Fibroblast of lung (primary cell): ENCODE measurements at places on chromosomes 4 and X. TPM values are rescaled to one million over a fixed set of nuclear protein-coding genes. Genes with fewer than 3 reads are reported as not detected.

GRCh38 chrX:85378461-85378860, 1.0 kb downstream of the POF1B start:
- no peaks in the 10 kb centered on the region for H3K4me1 ChIP-seq
- no peaks in the 10 kb centered on the region for H3K27me3 ChIP-seq
- DNase-seq: no peak
- H3K36me3 ChIP-seq: no peaks in the 10 kb centered on the region

The CXCL5 gene
- total RNA-seq: 0.66 and 0.77 TPM in 2 replicates

The POLN gene
- total RNA-seq: 4.9 and 5.6 TPM in 2 replicates

DNA sequence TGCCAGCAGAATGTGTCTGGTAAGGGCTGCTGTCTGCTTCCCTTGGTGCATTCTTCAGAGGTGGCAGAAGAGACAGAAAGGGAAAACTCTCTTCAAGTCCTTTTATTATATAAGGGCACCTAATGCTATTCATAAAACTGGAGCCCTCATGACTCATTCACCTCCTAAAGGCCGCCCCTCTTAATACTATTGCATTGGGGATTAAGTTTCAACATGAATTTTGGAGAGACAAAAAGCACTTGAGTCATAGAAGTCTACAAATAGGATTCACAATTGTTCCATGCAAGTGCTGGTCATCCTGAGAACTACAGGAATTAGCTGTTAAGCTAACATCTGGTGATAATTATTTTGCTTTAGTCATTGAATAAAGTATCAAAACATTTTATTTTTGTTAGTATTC, 349.5 kb downstream of the HS3ST1 start:
- H3K36me3 ChIP-seq: no peaks in the 10 kb centered on the region
- DNase-seq: no peak
- no peak overlapping the region for H3K4me3 ChIP-seq
- no peaks in the 10 kb centered on the region for H3K4me1 ChIP-seq

GRCh38 chr4:88722276-88722780, 24.7 kb upstream of the NAP1L5 start:
- H3K27me3 ChIP-seq: no peaks in the 10 kb centered on the region
- H3K4me1 ChIP-seq: peaks cover 7% of the 10 kb centered on the region
- no peak for DNase-seq
- no peak overlapping the region for H3K4me3 ChIP-seq
- peaks cover 4% of the 10 kb centered on the region for H3K36me3 ChIP-seq

- H3K4me1 ChIP-seq: peaks cover 5% of the 10 kb centered on the region
- peak overlapping the region; percentile 92 for H3K4me3 ChIP-seq
- H3K27me3 ChIP-seq: no peaks in the 10 kb centered on the region
- peaks cover 3% of the 10 kb centered on the region for H3K36me3 ChIP-seq
Observed at GRCh38 chr4:80070880-80071603, 2.0 kb downstream of the ANTXR2 start.

The IL1RAPL1 gene
- total RNA-seq: 0.26 and 2.8 TPM in 2 replicates

The ENPEP gene
- total RNA-seq: 0.51 TPM in 1 of 2 replicates, not detected in the other

The ANOS1 gene
- under 0.01 TPM in 2 replicates for total RNA-seq

GRCh38 chr4:90542216-90542615, 415.0 kb downstream of the CCSER1 start:
- no peaks in the 10 kb centered on the region for H3K4me1 ChIP-seq
- H3K27ac ChIP-seq: no peak overlapping the region
- H3K36me3 ChIP-seq: no peaks in the 10 kb centered on the region
- no peak for DNase-seq
- H3K4me3 ChIP-seq: no peak overlapping the region

GRCh38 chr4:144294211-144294610, 153.7 kb upstream of the GYPA start:
- no peaks in the 10 kb centered on the region for H3K27me3 ChIP-seq
- H3K4me1 ChIP-seq: no peaks in the 10 kb centered on the region
- H3K4me3 ChIP-seq: no peak overlapping the region
- H3K36me3 ChIP-seq: no peaks in the 10 kb centered on the region

DNA sequence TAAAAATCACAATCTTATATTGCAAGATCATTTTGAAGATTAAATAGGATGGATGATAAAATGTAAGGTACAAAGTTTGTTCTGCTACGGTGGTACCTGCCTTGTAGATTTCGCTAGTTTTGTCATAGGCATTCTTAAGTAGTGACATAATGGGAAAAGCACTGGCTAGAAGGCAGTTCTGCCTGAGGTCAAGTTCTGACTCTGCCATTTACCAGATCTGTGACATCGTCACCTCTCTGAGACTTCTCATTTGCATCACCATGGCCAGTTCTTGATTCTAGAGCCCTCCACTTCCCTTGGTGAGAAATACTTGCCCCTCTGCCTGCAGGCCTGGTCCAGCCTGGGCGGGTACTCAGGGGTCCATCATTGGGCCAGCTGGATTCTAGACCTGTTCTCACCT, 85.2 kb downstream of the HS3ST1 start:
- no peak overlapping the region for H3K27ac ChIP-seq
- H3K4me1 ChIP-seq: no peaks in the 10 kb centered on the region
- DNase-seq: no peak
- no peaks in the 10 kb centered on the region for H3K36me3 ChIP-seq
- H3K4me3 ChIP-seq: no peak overlapping the region
- H3K27me3 ChIP-seq: no peaks in the 10 kb centered on the region

DNA sequence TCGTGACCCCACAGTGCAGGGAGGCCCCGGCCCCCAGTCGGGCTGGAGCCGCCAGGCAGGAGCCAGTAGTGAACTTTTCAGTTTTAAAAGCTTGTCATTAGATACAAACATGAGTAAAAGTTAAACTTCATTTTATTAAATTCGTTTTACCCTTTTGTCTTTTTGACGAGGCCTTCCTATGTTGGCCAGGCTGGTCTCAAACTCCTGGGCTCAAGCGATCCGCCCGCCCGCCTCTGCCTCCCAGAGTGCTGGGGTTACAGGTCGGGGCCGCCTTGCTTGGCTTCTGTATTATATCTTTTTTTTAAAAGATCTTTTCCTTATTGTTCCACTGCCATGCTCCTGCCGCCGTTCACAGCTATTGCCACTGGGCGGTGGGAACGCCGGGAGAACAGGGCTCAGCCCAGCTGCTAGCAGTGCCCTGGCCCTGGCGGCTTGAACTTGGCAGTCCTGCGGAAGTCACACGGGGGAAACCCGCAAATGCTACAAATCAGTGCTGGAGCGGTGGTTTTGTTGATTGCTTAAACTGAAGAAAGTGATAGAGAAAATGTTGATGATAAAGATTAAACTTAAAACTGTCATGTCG, 968 bp upstream of the NELFA start:
- no peaks in the 10 kb centered on the region for H3K27me3 ChIP-seq
- H3K4me3 ChIP-seq: peak overlapping the region; percentile 96
- peak overlapping the region; percentile 33 for H3K27ac ChIP-seq
- peak; percentile 53 for DNase-seq
- no peaks in the 10 kb centered on the region for H3K4me1 ChIP-seq

DNA sequence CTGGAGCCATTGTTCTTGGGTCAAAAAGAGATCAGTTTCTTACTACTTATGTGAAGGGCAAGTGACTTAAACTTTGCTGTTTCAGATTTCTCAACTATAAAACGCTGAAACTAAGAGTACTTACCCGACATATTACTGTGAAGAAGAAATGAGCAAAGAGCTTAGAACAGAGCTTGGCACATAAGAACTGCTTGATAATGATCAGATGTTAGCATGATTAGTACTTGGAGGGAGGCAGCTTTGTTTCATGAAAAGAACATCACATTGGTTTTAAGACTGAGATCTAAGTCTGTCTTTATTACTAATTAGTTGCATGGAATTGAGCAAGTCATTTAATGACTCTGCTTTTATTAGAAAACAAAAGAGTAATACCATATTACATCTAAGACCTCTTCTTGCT, 169.1 kb downstream of the ARHGAP24 start:
- H3K36me3 ChIP-seq: no peaks in the 10 kb centered on the region
- no peaks in the 10 kb centered on the region for H3K4me1 ChIP-seq
- no peak overlapping the region for H3K4me3 ChIP-seq
- no peak overlapping the region for H3K27ac ChIP-seq
- DNase-seq: no peak

DNA sequence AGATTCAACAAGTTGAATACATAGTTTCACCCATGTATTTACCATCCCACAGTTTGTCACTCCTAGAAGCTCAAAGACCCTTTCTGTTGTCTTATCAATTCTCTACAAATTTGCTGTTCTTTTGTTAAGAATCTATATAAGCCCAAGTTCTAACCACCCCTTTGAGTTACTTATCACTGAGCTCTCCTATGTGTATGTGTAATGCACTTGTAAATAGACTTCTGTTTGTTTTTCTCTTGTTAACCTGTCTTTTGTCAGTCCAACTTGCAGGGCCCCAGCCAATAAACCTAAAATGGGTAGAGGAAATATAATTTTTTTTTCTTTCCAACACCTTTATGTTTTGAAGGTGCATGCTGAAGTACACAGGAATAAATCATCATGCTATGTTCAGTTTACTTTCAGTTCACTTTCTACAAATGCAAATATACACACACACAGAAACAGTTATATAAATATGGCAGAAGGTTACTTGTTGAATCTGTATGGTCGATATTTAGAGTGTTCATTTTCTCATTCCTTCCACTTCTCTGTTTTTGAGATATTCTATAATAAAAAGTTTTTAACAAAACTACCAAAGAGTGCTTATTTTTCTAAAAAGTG, 22.3 kb upstream of the CLOCK start:
- no peak overlapping the region for H3K4me3 ChIP-seq
- no peak overlapping the region for H3K27ac ChIP-seq
- H3K36me3 ChIP-seq: no peaks in the 10 kb centered on the region

- no peaks in the 10 kb centered on the region for H3K27me3 ChIP-seq
- no peaks in the 10 kb centered on the region for H3K4me1 ChIP-seq
- no peak overlapping the region for H3K4me3 ChIP-seq
- DNase-seq: no peak
- no peaks in the 10 kb centered on the region for H3K36me3 ChIP-seq
Observed at GRCh38 chr4:120816296-120816965, 106.1 kb downstream of the PRDM5 start.

DNA sequence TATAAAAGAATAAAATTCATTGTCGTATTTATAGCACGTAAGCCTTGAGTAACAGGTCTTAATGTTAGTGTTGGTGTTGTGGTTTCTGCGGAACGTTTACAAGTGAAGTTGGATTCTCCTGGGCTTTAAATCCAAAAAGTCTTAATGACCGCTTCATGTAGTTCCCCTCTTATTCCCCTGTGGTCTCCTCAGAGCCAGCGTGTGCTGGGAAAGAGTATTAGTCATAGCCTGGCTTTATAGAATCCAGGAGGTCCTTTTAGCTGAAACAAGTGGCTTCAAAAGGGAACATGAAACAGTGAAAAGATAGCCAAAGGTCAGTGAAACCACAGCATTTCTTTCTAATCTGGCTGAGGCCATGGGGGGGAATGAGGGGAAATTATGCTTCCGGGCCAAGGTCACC, 79.1 kb downstream of the CLCN4 start:
- no peak overlapping the region for H3K27ac ChIP-seq
- peaks cover 7% of the 10 kb centered on the region for H3K4me1 ChIP-seq
- peak; percentile 91 for DNase-seq
- H3K27me3 ChIP-seq: no peaks in the 10 kb centered on the region
- H3K36me3 ChIP-seq: no peaks in the 10 kb centered on the region
- no peak overlapping the region for H3K4me3 ChIP-seq

- H3K4me1 ChIP-seq: no peaks in the 10 kb centered on the region
- H3K36me3 ChIP-seq: no peaks in the 10 kb centered on the region
- H3K4me3 ChIP-seq: no peak overlapping the region
- no peaks in the 10 kb centered on the region for H3K27me3 ChIP-seq
Observed at GRCh38 chr4:161254375-161254774, 909.4 kb downstream of the FSTL5 start.

The UGT2B11 gene
- not detected in 2 replicates for total RNA-seq

DNA sequence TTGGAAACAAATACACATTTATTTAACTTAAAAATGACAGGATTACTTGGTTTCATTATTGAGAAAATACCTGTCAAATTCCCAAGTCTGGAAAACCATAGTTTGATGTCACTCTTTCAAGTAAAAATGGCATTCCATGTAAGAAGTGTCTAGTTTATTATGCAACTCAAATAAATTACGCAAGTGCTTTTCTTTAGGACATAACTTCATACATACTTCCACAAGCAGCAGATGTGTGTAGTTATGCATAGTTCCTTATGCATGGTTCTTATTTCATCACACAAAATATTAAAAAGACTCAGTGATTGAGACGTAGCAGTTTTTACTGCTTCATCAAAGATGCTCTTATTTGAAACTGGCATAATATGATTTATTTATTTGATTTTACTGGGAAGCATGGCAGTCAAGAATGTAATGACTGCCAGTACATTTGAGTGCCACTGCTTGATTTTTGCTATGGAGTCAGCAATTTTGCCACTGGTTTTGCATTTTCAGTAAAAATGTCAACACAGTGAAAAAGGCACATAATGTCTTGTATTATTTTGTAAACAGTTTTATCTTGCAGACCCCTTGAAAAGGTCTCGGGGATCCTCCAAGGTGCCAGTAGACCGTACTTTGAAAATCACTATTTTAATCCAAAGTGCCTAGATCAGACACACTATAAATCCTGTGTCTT, 62.1 kb downstream of the CLCN3 start:
- no peaks in the 10 kb centered on the region for H3K36me3 ChIP-seq
- H3K27ac ChIP-seq: no peak overlapping the region
- DNase-seq: peak; percentile 68
- H3K4me1 ChIP-seq: no peaks in the 10 kb centered on the region
- H3K4me3 ChIP-seq: no peak overlapping the region
- H3K27me3 ChIP-seq: no peaks in the 10 kb centered on the region

- H3K36me3 ChIP-seq: no peaks in the 10 kb centered on the region
- no peaks in the 10 kb centered on the region for H3K27me3 ChIP-seq
- H3K27ac ChIP-seq: no peak overlapping the region
- no peak overlapping the region for H3K4me3 ChIP-seq
- DNase-seq: no peak
Observed at GRCh38 chr4:117577686-117578311, 456.5 kb upstream of the NDST3 start.

- no peaks in the 10 kb centered on the region for H3K4me1 ChIP-seq
- H3K36me3 ChIP-seq: no peaks in the 10 kb centered on the region
- no peak overlapping the region for H3K4me3 ChIP-seq
- no peak overlapping the region for H3K27ac ChIP-seq
- peaks cover 16% of the 10 kb centered on the region for H3K27me3 ChIP-seq
- DNase-seq: no peak
Observed at GRCh38 chr4:7254736-7255487, 62.6 kb downstream of the SORCS2 start.

- no peaks in the 10 kb centered on the region for H3K27me3 ChIP-seq
- no peak overlapping the region for H3K27ac ChIP-seq
- no peak for DNase-seq
Observed at GRCh38 chrX:119492463-119492862, 24.2 kb downstream of the SLC25A5 start.
